Neural crest cell (in vitro differentiated cells): ENCODE measurements at places on chromosomes 12 and 14.

- no peak for DNase-seq
These were observed 150.8 kb downstream of the PRKCH start for GRCh38 chr14:61472011-61472672.

- no peak for DNase-seq
These were observed 120.5 kb downstream of the PHETA1 start for GRCh38 chr12:111248236-111249017.

GRCh38 chr12:61916831-61917230 is 343.4 kb upstream of the USP15 start:
- DNase-seq = no peak

- no peak for DNase-seq
These were observed 76.6 kb downstream of the SSPN start for GRCh38 chr12:26271889-26272492.

DNA sequence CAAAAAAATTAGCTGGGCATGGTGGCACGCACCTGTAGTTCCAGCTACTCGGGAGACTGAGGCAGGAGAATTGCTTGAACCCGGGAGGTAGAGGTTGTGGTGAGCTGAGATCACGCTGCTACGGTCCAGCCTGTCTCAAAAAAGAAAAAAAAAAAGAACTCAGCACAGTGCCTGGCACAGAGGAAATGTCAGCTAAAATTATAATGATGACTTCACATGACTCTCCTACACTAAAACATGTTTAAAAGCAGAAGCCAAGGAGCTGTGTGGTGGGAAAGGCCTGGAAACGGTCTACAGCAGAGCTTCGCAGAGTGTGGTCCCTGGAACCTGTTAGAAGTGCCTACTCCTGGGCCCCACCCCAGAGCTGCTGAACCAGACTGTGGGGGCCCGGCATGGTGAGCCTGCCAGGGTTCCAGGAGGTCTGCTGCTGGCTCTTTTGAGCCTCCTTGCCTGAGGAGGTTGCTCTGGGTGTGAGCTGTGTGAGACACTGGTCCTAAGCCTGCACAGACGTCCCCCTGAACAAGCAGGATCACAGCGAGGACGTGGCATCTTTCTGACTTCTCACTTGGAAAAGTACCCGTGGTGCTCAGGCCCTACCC is 28.1 kb downstream of the TCHP start:
- no peak for DNase-seq

DNA sequence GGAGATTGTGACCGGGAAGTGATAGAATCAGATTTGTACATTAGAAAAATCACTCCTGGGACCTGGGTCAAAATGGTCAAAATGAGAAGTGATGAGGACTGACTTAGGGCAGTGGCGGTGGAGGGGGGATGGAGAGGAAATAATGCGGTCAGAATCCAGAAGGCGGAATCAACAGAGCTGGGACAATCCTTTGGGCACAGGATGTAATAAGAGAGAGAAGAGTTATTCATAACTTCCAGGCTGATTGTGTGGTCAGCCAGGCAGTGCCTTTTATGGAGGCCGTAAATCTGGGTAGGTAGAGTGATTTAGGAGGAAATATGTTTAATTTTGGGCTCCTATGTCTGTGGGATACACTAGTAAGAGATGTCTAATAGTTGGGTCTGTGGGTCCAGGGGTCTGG is 21.6 kb downstream of the FBXL14 start:
- DNase-seq = no peak

- DNase-seq = no peak
These were observed 11.6 kb downstream of the BHLHE41 start for GRCh38 chr12:26113181-26113654.

- DNase-seq = no peak
These were observed 23.1 kb upstream of the NKX2-8 start for GRCh38 chr14:36605506-36605857.

- no peak for DNase-seq
These were observed 128.0 kb upstream of the OVCH1 start for GRCh38 chr12:29625359-29625953.

DNA sequence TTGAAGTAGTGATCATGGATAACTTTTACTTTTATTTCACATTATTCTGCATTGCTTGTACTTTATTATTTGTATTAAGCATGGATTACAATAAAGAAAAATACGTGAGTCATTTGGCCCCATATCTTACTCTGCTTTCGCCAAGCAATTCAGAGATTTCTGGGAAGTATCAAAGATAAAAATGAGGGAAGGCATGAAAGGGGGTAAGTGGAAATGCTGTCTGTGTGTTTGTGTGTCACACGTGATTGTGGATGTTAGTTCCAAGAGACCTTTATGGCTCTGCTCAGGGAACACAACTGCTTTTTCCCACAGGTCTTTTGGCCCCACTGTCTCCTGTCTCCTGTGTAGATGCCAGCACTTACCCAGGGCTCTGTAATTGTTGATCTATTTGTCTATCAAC is 10.5 kb downstream of the NID2 start:
- DNase-seq = no peak

- no peak for DNase-seq
These were observed 37.4 kb downstream of the GAS2L3 start for GRCh38 chr12:100610666-100611430.

- no peak for DNase-seq
These were observed 52.7 kb downstream of the SPPL3 start for GRCh38 chr12:120851444-120851843.

GRCh38 chr12:66960704-66961690 is 282.1 kb upstream of the GRIP1 start:
- DNase-seq = no peak

- no peak for DNase-seq
These were observed 363.1 kb downstream of the SYT1 start for GRCh38 chr12:79227646-79228045.

DNA sequence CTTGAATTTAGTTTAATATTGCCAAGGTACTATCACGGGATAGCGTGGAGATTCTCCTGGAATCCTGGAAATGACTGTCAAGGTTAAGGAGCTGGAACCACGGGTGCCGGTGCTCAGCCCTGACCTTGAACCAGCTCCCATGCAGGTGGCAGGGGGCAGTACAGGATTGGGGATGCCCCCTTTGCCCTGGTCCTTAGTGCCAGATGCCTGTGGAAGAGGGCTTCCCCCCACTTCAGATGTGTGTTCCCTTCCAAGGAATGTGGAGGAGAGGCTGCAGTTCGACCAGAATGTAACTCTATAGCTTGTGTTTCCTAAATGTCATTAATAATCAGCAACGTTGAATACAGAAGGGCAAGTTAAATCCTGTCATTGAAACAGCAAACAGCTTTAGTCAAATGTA is 258.9 kb downstream of the VRK1 start:
- no peak for DNase-seq

- no peak for DNase-seq
These were observed 25.6 kb downstream of the SYNE3 start for GRCh38 chr14:95490727-95491451.

GRCh38 chr12:57454566-57455373 is at the start of gene INHBE:
INHBE (plus strand) TSS chr12:57455307; CDS start chr12:57455537, 230 bp downstream.
- DNase-seq = no peak

- DNase-seq = no peak
These were observed 83.2 kb downstream of the ITPR2 start for GRCh38 chr12:26749781-26750180.

DNA sequence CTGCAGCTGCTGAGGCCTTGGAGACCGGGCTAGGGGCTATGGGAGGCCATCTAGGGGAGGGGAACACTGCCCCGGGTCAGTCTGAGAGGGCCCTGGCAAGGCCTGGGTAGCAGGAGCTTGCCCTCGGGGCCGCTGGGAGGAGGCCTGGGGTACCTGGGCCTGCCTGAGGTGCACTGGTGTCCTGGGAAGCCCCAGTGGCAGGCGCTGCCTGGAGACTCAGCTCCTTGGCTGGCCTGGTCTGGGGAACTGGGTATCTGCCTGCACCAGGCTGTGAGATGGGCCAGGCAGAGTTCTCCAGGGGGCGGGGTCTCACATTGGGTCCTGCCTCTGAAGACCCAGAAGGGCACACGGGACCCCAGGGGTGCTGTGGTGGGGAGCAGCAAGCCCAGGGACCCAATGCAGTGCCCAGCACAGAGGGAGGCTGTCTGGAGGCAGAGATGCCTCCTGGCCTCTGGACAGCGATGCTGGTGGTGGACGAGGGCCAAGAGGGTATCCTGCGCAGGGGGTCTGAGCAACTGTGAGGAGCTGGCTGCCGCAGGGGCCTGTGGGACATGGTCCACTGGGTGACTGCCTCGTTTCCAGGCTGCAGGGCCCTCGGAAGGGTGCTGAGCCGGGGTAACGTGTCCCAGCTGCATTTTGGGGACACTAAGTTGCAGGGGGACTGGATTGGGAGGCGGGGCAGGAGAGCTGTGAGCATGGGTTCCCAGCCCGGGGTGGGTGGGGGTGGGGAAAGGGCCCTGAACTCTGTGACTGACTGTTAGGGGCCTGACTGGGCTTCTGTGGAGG is 7.4 kb upstream of the MTA1 start:
- DNase-seq = no peak

- no peak for DNase-seq
These were observed 2.0 kb upstream of the GALC start for GRCh38 chr14:87994974-87995373.

GRCh38 chr12:46065412-46066166 is 75.2 kb upstream of the SCAF11 start:
- no peak for DNase-seq

DNA sequence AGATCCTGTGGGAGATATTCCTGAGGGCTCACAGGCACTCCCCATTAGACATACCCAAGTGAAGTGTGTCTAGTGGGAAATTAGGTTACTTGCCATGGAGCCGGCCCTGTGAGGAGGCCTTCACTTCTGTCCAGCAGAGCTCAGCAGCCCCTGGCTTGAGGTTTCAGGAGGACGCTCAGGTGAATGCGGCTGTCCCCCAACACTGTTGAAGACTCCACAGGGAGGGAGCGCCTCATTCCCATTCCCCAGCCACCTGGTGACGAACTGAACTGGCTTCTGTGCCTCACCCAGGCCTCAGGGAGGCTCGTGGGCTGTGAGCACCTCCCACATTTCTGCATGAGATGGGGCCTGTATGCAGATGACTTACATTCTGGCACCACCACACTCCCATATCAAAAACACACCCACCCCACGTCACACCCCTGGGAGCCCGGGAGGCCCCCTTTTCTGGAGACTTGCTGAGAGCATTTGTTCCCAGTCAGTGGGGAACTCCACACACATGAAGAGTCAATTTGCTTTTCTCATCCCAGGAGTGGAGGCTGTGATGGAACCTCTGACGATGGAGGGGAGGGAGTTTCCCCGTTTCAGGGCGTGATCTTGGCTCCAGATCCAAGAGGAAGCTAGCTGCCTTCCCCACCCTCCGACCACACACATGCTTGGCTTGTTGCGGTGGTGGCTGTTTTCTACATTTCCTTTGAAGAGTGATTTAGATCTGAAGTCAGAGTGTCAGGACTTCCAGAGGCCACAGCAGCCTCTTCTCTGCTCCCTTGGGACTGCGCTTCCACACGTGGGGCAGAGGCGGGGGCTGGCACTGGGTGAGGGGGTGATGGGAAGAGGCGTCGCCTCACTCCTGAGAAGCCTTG is 120.7 kb downstream of the ADGRD1 start:
- DNase-seq = no peak

- no peak for DNase-seq
These were observed 3.5 kb downstream of the KRT3 start for GRCh38 chr12:52792185-52793029.

DNA sequence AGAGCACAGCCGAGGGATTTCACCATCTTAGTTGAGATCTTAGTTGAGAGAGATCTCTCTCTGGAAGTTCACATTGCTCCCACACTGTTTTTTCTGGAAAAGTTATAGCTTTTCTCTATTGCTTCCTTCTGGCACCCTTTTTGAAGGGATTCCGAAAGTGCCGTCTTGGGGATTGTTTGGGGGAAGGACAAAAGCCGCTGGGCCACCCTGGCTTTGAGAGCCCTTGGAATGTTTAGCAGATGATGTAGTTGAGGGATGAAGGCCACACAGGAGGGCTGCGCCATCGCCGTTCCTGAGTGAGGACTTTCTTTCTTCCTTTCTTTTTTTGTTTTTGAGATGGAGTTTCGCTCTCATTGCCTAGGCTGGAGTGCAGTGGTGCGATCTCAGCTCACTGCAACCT is 17.7 kb downstream of the PLEKHG3 start:
- DNase-seq = no peak

- no peak for DNase-seq
These were observed 181.7 kb downstream of the PLCZ1 start for GRCh38 chr12:18556161-18556560.

DNA sequence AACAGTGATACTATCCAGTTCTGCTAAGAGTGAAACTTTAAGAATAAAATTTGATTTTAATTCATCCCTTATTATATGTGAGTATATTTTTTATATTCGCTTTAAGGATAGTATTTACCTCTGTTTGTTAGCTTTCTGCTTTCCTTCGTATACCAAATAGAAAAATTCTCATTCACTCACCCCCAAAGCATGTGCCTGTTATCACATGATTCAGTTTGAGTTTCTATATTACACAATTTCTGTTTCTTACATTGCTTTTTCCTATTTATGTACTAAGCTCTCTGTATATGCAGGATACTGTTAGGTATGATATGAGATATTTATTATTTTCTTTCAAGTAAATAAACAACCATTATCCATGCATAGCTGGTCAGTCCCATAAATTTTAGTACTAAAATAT is 275.2 kb downstream of the FBXL14 start:
- DNase-seq = no peak

DNA sequence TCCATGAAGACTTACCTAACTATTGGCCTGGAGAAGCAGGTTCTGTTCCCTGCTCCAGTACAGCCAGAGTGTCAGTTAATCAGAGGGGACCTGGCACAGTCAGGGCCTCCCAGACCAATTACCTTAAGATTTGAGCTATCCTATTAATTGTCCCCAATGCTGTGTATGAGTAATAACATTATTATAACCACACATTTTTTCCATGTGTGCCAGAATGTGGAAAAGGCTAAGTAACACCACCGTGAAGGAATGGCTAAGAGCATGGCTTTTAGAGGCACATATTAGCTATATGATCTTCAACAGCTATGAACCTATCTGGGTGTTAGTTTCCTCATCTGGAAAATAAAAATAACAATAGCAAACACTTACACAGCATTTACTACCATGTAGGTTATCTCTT is 111.1 kb upstream of the RAP1B start:
- DNase-seq = no peak

DNA sequence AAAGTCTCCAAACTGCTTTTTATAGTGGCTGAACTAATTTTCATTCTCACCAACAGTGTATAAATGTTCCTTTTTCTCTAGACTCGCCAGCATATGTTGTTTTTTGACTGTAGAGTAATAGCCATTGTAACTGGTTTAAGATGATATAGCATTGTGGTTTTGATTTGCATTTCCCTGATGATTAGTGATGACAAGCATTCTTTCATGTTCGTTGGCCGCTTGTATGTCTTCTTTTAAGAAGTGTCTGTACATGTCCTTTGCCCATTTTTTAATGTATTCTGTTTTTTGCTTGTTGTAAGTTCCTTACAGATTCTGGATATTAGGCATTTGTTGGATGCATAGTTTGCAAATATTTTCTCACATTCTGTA is 404.9 kb downstream of the FLRT2 start:
- no peak for DNase-seq

GRCh38 chr14:30569216-30569902 is 10.4 kb downstream of the G2E3 start:
- no peak for DNase-seq

DNA sequence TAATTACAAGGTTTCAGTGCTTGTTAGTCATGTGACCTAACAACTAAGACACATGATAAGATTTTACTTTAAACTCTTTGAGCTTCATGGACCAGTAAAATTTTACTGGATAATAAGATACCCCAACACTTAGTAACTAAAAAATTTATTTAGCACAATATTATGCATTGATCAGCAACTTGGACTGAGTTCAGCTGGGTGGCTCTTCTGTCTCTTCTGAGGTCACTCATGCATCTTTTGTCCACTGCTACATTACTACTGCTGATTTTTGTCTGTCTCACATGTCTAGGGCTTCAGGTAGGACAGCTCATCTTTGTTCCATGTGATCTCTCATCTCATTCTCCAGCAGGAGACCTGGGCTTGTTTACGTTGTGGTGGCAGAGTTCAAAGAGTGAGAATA is 370.2 kb upstream of the TMTC1 start:
- DNase-seq = no peak
